D721Med (cell line): ENCODE measurements at places on chromosomes 16 and 17.

- no peak for DNase-seq
Measured at GRCh38 chr17:45965812-45966211, 33.2 kb upstream of the STH start.

DNA sequence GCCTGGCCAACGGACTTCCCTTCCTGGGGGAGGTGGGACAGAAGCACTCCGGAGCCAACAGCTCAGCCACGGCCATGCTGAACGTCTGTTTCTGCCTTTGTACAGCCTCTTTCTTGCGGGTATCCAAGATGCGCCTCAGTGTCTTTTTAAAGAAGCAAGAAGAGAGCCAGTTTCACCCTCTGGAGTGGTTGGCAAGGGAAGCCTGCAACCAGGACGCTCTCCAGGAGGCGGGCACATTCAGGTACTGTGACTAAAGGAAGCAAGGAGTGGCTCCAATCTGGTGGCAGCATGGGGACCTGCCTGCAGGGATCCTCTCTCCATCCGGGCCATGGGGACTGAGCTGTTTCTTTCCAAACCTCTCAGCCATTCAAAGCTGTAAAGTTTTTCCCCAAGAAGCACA is 60.6 kb upstream of the ENDOV start:
- no peak for DNase-seq

- DNase-seq = no peak
Measured at GRCh38 chr17:27569257-27569722, 61.7 kb upstream of the LGALS9 start.

DNA sequence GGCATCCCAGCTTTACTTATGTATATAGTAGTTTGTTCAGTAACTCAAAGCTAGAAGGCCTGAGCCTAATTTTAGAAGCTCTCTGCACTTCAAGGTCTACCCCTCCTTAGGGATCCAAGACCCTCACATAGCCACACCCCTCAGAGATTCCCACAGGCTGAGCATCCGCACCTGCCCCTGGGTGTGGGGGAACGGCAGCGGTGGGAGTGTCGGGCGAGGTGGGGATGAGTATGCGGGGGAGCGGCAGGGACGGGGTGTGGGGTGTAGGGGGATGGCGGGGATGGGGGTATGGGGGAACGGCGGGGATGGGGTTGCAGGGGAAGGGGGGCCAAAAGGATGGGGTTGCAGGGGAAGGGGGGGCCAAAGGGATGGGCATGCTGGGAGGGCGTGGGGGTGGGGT is 24.9 kb upstream of the BEAN1 start:
- no peak for DNase-seq

DNA sequence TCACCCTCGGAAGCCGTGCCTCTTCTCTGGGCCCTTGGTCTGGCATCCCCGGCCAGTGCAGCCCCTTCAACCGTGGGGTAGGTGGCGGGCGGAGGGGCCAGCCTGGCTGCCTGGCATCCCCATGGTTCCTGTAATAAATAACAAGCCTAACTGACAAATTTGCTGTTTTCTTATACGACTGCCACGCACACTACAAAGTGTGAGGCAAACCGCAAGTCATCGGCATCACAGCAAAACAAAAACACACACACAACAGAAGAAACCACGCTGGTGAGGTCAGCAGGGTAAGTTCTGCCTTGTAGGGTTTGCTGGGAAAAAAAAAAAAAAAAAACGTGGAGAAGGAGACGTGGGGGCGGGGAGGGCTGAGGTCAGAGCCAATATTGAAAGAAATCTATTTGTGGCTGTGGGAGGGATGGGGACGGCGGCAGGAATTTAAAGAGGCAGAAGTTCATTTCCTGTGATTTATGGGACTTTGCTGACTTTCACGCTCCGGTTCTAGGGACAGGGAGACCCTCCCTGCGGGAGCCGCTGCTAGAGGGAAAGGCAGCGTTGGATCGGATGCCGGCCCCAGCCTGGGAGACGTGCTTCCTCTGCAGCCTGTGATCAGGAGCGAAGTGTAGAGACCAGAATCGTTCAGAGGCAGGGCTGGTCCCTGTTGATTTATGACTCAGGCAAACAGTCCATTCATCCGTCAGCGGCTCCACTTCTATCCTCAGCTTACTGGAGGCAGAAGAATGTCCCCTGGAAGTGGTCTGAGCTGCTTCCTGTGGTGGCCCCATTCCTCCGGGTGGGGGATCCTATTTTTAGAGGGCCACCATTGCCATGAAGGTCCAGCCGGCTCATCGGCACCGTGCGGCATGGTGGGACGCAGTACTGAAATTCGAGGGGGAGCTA is 162.8 kb downstream of the FOXL1 start:
- DNase-seq = no peak

DNA sequence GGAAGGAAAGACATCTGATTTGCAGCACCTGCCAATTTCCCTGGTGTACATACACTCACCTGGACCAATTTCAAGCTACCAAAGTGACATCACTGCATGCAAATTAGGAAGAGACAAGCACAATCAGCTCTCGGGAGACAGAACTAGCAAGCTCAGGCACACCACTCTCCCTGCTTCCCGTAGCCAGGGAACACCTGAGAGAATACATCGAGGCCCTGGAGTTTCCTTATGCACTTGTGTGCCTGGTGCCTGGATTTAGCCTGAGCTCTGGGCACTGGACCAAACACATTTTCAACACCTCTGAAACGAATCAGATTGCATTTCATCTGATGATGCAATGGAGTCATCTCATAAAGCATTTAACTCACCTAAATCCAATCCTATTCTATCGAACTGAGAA is 110.5 kb downstream of the HS3ST2 start:
- no peak for DNase-seq

DNA sequence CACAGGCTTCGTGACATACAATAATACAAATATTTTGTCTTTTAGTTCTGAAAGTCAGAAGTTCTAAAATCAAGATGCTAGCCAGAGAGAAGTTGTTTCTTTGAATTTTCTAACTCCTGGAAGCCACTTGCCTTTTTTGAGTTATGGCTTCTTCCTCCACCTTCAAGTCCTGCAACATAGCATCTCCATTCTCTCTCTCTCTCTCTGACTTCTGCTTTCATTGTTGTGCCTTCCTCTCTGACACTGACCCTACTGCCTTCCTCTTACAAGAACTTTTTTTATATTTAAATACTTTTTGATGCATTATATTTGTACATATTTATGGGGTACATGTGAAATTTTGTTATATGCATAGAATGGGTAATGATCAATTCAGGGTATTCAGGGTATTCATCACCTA is 205.9 kb downstream of the MAP2K6 start:
- no peak for DNase-seq

- DNase-seq = no peak
Measured at GRCh38 chr16:2840914-2841313, 10.8 kb downstream of the ZG16B start.

- no peak for DNase-seq
Measured at GRCh38 chr17:20281860-20282259, 185.5 kb downstream of the LGALS9B start.

DNA sequence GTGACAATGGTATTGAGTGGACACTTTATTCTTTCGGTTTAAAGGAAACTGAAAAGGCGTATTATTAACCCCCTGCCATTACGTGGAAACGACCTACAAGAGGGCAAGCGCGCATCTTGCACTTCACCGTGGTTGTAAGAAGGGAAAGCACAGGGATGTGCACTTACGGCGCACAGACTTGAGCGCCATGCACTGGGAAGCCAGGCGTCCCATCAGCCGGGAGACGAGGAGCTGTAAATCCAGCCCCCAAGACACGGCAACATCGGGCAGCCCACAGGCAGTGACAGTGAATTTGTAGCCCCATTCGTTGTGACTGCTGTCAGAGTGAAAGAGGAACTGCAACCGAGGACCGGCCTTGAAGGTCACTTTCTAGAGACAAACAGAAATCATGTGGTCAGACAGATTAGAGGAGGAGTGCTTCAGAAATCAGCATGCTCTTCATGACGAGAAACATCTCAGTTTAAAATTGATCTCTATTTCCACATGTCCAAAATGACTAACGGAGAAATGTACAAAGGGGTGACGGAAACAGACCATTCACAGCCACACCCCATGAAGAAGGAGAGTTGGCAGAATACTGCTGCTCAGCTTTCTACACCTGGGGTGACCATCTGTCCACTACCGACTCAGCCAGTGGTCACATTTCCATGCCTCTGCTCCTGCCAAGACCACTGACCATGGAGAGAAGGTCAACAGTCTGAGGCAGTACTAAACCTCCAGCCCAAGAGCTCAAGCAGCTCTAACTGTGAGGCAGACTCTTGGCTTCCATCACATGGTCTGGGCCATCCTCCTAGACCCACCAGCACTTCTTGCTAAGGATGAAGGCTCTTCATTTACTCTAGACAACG is 68.6 kb downstream of the ZZEF1 start:
- no peak for DNase-seq

GRCh38 chr17:72702998-72703397 is 389.5 kb downstream of the SLC39A11 start:
- DNase-seq = no peak

DNA sequence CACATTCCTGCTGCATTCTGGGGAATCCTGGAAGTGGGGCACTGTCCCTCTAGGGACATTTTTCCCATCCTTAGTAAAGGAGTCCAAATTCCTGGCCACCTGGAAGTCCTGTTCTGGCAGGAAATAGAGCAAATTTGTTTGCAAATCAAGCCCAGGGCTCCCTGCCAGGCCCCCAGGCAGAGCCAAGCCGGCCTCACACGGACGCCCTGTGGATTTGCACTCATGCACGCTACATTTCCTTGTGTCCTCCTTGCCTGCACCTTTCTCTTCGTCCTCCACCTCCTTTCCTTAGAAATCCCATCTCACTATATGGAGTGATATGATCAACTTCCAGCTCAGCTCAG is 7.0 kb upstream of the CALB2 start:
- no peak for DNase-seq

- no peak for DNase-seq
Measured at GRCh38 chr16:6375465-6376075, 957.1 kb upstream of the RBFOX1 start.

DNA sequence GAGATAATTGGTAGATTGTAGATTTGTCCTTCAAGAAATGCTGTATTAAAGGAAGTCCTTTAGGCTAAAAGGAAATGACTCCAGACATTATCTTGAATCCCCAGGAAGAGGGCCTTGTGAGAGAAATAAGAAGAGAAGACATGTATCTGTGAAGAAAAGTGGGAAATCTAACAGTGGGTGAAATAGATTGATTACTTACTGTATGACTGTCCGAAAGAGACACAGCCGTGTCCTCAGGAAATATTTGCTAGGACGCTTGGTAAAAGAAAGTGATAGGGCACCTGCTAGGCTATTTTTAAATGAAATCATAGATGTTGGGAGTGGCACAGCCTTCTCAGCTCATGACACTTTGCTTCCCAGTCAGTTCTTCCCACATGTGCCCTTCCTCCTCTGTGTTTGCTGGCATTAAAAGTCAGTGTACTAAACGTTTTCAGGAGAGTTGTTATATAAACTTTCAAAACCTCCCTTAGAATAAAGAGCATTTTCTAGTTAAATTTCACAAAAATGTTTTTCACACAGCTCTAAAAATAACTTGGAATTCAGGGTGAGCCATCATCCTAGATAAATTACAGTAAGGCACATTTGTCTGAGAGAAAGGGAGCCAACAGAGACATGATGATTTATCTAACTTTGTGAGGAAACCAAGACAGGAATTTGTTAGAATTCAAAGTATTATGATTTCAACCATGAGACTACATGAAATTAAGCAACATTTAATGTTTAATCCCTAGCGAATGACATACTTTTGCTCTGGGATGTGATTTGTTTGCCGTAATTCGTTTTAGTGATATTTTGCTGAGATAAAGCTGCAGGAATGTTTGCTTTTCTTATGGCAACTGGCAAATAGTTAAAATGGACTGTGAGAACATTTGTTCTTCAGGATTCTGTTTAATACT is 35.0 kb downstream of the DHRS7B start:
- DNase-seq = no peak

GRCh38 chr17:67606896-67607604 is 110.7 kb upstream of the NOL11 start:
- no peak for DNase-seq

DNA sequence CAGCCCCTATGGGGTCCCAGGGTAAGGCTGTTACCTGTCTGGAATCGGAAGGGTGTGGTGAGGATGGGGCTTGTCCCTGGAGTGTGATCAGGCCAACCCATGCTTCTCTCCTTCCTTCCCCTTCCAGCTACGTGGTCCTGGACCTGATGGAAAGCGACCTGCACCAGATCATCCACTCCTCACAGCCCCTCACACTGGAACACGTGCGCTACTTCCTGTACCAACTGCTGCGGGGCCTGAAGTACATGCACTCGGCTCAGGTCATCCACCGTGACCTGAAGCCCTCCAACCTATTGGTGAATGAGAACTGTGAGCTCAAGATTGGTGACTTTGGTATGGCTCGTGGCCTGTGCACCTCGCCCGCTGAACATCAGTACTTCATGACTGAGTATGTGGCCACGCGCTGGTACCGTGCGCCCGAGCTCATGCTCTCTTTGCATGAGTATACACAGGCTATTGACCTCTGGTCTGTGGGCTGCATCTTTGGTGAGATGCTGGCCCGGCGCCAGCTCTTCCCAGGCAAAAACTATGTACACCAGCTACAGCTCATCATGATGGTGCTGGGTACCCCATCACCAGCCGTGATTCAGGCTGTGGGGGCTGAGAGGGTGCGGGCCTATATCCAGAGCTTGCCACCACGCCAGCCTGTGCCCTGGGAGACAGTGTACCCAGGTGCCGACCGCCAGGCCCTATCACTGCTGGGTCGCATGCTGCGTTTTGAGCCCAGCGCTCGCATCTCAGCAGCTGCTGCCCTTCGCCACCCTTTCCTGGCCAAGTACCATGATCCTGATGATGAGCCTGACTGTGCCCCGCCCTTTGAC is 2.4 kb downstream of the MAPK7 start:
- DNase-seq = no peak
